Psoas muscle (tissue), 8 donors: ENCODE measurements at places on chromosomes 11 and 22. TPM values are rescaled to one million over a fixed set of nuclear protein-coding genes. Genes with fewer than 3 reads are reported as not detected.
A peak's percentile ranks its signal among the peaks of the same experiment; 100 is the strongest.

DNA sequence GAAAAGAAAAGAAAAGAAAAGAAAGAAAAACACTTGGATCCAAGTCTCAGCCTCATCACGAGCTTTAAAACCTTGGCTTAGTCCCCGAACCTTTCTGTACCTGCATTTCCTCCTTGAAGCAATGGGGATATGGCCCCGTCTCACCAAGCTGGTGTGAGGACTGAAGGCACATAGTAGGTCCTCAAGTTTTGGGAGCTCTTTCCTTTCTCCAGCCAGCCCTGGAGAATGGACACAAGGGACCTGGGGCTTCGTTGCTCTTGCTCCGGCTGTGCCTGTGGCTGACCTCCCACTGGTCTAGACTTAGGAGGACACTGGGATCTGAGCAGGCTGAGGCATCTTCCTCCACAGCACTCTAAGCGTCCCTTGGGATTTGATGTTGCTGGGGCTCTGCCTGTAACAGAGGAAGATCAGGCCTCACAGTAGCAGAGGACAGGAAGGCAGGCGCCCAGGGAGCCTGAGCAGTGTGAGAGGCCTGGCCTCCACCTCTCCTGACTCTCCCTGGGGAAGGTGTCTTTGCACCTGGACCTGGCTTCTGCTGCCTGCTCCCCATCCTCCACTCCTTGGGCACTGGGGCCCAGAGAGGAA lies 32.8 kb downstream of the KCNC1 start:
- H3K27me3 ChIP-seq, result no peaks in the 10 kb centered on the region
- peak; percentile 19 for DNase-seq
- H3K4me1 ChIP-seq, result no peaks in the 10 kb centered on the region
- H3K27ac ChIP-seq, result no peak overlapping the region
- H3K36me3 ChIP-seq, result no peaks in the 10 kb centered on the region
- no peak overlapping the region for H3K4me3 ChIP-seq

GRCh38 chr22:38446018-38446601 lies 8.9 kb downstream of the KCNJ4 start:
- no peaks in the 10 kb centered on the region for H3K27me3 ChIP-seq
- no peaks in the 10 kb centered on the region for H3K36me3 ChIP-seq
- H3K4me1 ChIP-seq, result no peaks in the 10 kb centered on the region

DNA sequence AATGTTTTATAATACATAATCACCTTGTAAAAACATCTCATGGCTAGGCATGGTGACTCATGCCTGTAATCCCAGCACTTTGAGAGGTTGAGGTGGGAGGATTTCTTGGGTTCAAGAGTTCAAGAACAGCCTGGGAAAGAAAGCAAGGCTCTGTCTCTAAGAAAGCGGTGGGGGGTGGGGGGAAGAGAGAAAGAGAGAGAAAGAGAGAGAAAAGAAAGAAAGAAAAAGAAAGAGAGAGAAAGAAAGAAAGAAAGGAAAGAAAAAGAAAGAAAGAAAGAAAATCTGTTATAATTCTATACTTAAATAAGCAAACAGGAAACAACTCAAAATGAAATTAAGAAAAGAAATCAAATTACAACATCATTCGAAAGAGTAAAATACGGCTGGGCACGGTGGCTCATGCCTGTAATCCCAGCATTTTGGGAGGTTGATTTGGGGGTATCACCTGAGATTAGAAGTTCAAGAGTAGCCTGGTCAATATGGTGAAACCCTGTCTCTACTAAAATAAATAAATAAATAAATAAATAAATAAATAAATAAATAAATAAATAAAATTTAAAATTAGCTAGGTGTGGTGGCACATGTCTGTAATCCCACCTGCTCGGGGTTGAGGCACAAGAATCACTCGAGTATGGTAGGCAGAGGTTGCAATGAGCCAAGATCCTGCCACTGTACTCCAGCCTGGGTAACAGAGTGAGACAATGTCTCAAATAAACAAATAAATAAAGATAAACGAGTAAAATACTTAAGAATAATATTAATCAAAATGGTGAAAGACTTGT lies 65.4 kb downstream of the ZNF280B start:
- H3K27me3 ChIP-seq, result peaks cover 12% of the 10 kb centered on the region
- no peak overlapping the region for H3K27ac ChIP-seq
- no peak for DNase-seq

DNA sequence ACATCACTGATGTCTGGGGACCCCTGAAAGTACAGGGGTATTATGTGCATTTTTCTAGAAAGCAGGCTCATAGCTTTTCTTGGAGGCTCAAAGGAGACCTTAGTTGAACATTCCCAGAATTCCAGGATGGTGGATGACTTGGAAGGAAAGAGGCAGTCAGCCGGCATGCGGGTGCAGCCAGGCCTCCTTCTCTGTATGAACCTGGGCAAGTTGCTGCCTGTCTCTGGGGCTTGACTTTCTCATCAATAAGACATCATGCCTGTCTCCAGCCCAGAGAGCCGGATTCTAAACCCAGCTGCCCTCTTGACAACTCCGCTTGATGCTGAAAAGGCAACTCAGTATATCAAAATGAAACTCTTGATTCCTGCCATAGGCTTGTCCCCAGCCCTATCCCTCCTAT lies 12.6 kb downstream of the MS4A15 start:
- no peaks in the 10 kb centered on the region for H3K4me1 ChIP-seq
- H3K27ac ChIP-seq, result no peak overlapping the region
- no peak for DNase-seq

GRCh38 chr11:98180921-98181320 lies 839.8 kb upstream of the CNTN5 start:
- H3K27me3 ChIP-seq, result no peaks in the 10 kb centered on the region
- H3K4me1 ChIP-seq, result no peaks in the 10 kb centered on the region

DNA sequence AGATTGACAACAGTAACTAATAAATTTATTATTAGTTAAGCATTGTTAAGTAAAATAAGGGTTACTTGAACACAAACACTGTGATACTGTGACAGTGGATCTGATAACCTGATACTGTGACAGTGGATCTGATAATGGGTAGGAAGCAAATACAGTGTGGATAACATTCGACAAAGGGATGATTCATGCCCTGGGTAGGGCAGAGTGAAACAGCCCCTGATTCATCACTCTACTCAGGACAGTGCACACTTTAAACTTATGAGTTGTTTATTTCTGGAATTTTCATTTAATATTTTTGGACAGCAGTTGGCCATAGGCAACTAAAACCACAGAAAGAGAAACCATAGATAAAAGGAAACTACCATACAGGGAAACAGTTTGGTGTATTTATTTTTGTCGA lies 60.8 kb upstream of the CTSC start:
- no peaks in the 10 kb centered on the region for H3K27me3 ChIP-seq
- H3K36me3 ChIP-seq, result no peaks in the 10 kb centered on the region
- no peak overlapping the region for H3K4me3 ChIP-seq
- H3K27ac ChIP-seq, result no peak overlapping the region

- no peak overlapping the region for H3K27ac ChIP-seq
- H3K4me1 ChIP-seq, result peaks cover 13% of the 10 kb centered on the region
- H3K4me3 ChIP-seq, result no peak overlapping the region
- H3K27me3 ChIP-seq, result no peaks in the 10 kb centered on the region
- DNase-seq, result no peak
These were observed 9.1 kb downstream of the MICAL2 start for GRCh38 chr11:12119502-12119901.

GRCh38 chr22:22618448-22618847 lies 26.0 kb upstream of the GGTLC2 start:
- H3K27me3 ChIP-seq, result no peaks in the 10 kb centered on the region
- no peak overlapping the region for H3K4me3 ChIP-seq
- H3K27ac ChIP-seq, result no peak overlapping the region
- no peaks in the 10 kb centered on the region for H3K4me1 ChIP-seq
- no peaks in the 10 kb centered on the region for H3K36me3 ChIP-seq
- DNase-seq, result no peak

- no peaks in the 10 kb centered on the region for H3K36me3 ChIP-seq
- H3K4me1 ChIP-seq, result no peaks in the 10 kb centered on the region
- DNase-seq, result no peak
- no peak overlapping the region for H3K4me3 ChIP-seq
- H3K27me3 ChIP-seq, result peaks cover 52% of the 10 kb centered on the region
These were observed 1338.8 kb downstream of the BRD1 start for GRCh38 chr22:48488611-48489511.

GRCh38 chr11:20003351-20003750 lies 156.9 kb downstream of the DBX1 start:
- no peak overlapping the region for H3K4me3 ChIP-seq
- no peaks in the 10 kb centered on the region for H3K36me3 ChIP-seq
- H3K27ac ChIP-seq, result no peak overlapping the region
- H3K27me3 ChIP-seq, result no peaks in the 10 kb centered on the region
- DNase-seq, result no peak
- H3K4me1 ChIP-seq, result peaks cover 19% of the 10 kb centered on the region

DNA sequence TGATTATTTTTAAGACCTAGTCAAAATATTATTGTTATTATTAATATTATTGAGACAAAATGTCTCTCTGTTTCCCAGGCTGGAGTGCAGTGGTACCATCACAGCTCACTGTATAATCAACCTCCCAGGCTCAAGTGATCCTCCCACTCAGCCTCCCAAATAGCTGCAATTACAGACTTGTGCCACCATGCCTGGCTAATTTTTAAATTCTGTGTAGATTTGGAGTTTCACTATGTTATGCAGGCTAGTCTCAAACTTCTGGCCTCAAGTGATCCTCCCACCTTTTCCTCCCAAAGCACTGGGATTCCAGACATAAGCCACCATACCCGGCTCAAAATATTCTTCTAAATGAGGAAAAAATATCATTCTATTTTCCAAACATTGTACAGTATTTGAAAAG lies 37.0 kb downstream of the SLC36A4 start:
- no peaks in the 10 kb centered on the region for H3K4me1 ChIP-seq
- H3K27ac ChIP-seq, result no peak overlapping the region
- no peak for DNase-seq
- H3K27me3 ChIP-seq, result no peaks in the 10 kb centered on the region

DNA sequence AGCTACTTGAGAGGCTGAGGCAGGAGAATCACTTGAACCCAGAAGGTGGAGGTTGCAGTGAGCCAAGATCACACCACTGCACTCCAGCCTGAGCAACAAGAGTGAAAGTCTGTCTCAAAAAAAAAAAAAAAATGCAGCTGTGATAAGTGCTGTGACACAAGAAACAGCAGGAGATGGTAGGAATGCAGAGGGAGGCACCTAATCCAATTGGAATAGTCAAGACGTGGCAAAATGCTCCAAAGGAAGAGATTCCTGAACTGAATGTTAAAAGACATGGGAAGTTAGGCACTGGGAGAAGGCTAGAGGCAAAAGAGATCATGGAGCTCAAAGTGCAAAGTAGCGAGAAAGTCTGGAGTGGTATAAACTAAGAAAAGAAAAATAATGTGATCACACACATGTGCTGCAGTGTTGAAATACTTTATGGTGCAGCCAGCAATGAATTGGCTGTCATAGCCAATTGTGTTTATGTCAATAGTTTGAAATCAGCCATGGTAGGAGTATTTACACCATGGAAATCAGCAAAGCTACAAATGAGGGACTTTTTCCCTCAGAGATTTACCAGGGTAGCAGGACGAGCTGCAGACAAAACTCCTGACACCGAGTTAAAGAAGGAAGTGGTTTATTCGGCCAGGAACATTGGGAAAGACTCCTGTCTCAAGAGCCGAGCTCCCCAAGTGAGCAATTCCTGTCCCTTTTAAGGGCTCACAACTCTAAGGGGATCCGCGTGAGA lies 40.9 kb upstream of the LIPT2 start:
- H3K36me3 ChIP-seq, result no peaks in the 10 kb centered on the region
- H3K4me3 ChIP-seq, result no peak overlapping the region
- no peaks in the 10 kb centered on the region for H3K4me1 ChIP-seq
- H3K27me3 ChIP-seq, result no peaks in the 10 kb centered on the region
- no peak for DNase-seq

- no peaks in the 10 kb centered on the region for H3K36me3 ChIP-seq
- H3K27ac ChIP-seq, result no peak overlapping the region
- no peaks in the 10 kb centered on the region for H3K4me1 ChIP-seq
- no peak overlapping the region for H3K4me3 ChIP-seq
These were observed 6.8 kb upstream of the HEPACAM start for GRCh38 chr11:124942466-124943253.

- H3K27ac ChIP-seq, result no peak overlapping the region
- no peaks in the 10 kb centered on the region for H3K36me3 ChIP-seq
- H3K27me3 ChIP-seq, result peaks cover 7% of the 10 kb centered on the region
- no peak overlapping the region for H3K4me3 ChIP-seq
These were observed 53.9 kb downstream of the SMIM38 start for GRCh38 chr11:69209421-69210309.

GRCh38 chr11:130076778-130077481 lies 7.2 kb downstream of the APLP2 start:
- H3K27ac ChIP-seq, result no peak overlapping the region
- peaks cover 17% of the 10 kb centered on the region for H3K4me1 ChIP-seq
- H3K4me3 ChIP-seq, result no peak overlapping the region
- DNase-seq, result no peak
- H3K36me3 ChIP-seq, result no peaks in the 10 kb centered on the region

GRCh38 chr22:38758276-38758945 lies 2.6 kb upstream of the SUN2 start:
- H3K36me3 ChIP-seq, result no peaks in the 10 kb centered on the region
- no peak overlapping the region for H3K4me3 ChIP-seq
- H3K27me3 ChIP-seq, result no peaks in the 10 kb centered on the region

GRCh38 chr11:60780774-60781173 lies 4.4 kb upstream of the MS4A10 start:
- no peaks in the 10 kb centered on the region for H3K36me3 ChIP-seq
- H3K27me3 ChIP-seq, result no peaks in the 10 kb centered on the region
- H3K27ac ChIP-seq, result no peak overlapping the region
- H3K4me3 ChIP-seq, result no peak overlapping the region

Gene ALX4
- total RNA-seq, result not detected

Gene DDI1
- not detected for total RNA-seq

Gene SMDT1
- 123 TPM for total RNA-seq

Gene FREY1
- total RNA-seq, result 0.56 TPM

Gene INSC
- total RNA-seq, result not detected

Gene AP2A2
- total RNA-seq, result 28.5 TPM

Gene TSGA10IP
- total RNA-seq, result not detected

Gene SCN4B
- 15.1 TPM for total RNA-seq

Gene GP1BB
- not detected for total RNA-seq

Gene P2RY2
- 90.9 TPM for total RNA-seq

Gene CD248
- total RNA-seq, result 10.7 TPM

Gene CALCB
- total RNA-seq, result 29.1 TPM
